ENCODE measurements at places on chromosomes 7 and 10.

- no peak for DNase-seq
These were observed 2.4 kb upstream of the MYO1G start for GRCh38 chr7:44981035-44981706.

DNA sequence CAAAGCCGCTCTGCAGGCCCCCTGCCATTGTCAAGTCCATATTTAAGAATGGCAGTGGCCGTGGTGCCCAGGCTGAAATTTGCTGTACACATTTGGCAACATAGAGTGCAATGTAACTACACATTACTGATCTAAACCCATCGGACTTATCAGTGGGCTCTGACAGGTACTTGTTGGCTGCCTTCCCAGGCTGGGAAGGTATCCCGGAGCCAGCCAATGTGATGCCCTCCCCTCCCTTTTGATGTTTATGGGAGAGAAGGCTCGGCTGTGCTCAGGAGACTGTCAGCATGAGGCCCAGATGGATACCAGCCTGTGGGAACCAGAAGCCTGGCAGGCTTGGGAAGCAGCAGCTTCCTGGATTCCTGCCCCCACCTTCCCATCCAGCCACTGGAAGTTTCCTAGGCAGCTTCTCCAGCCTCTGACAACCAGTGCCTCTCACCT is 146.1 kb upstream of the TCF7L2 start:
- no peak for DNase-seq

GRCh38 chr7:132190683-132191082 is 385.6 kb downstream of the PLXNA4 start:
- no peak for DNase-seq

DNA sequence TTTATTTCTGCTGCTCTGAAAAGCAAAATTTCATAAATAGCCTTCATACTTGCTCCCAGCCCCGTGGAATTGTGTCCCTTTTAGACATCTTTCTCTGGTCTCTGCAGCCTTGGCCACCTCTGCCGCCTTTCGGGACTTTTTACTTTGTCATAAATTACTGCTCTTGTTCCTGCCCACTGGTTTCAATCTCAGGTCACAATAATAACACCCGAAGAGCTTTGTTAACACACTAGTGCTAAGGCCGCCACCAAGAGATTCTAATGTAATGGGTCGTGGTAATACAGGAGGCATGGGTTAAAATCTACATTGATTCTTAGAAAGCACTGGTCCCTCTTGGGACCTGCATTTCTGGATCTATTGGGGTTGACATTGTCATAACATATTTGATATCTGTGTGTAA is 276.0 kb upstream of the VWC2 start:
- no peak for DNase-seq

DNA sequence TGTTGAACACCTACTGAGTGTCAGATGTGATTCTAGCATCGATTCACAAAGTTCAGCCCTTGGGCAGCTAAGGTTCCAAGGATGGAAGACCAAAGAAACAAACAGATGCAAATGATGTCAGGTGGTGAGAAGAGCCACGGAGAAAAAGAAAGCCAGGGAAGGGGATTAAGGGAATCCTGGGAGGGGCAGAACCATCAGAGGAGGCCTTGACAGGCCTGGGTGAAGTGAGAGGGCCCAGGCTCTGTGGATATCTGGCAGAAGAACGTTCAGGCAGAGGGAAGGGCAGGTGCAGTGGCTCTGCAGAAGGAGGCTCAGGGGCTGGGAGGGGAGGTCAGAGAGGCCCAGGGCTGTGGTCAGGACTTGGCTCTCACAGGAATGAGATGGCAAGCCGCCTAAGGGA is 90.4 kb downstream of the C10orf105 start:
- DNase-seq = no peak

DNA sequence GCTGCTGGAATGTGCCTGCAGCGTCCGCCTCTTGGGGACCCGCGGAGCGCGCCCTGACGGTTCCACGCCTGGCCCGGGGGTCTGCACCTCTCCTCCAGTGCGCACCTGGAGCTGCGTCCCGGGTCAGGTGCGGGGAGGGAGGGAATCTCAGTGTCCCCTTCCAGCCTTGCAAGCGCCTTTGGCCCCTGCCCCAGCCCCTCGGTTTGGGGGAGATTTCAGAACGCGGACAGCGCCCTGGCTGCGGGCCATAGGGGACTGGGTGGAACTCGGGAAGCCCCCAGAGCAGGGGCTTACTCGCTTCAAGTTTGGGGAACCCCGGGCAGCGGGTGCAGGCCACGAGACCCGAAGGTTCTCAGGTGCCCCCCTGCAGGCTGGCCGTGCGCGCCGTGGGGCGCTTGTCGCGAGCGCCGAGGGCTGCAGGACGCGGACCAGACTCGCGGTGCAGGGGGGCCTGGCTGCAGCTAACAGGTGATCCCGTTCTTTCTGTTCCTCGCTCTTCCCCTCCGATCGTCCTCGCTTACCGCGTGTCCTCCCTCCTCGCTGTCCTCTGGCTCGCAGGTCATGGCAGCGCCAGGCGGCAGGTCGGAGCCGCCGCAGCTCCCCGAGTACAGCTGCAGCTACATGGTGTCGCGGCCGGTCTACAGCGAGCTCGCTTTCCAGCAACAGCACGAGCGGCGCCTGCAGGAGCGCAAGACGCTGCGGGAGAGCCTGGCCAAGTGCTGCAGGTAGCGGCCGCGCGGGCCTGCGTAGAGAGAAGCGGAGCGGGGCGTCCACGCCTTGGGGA is 645 bp downstream of the SLC26A4 start:
- no peak for DNase-seq

- DNase-seq = no peak
These were observed 18.6 kb upstream of the DNAJB6 start for GRCh38 chr7:157318015-157318706.

GRCh38 chr7:148621563-148621962 is 31.0 kb downstream of the C7orf33 start:
- DNase-seq = no peak

- peak; percentile 33 for DNase-seq
These were observed 41.8 kb downstream of the BLNK start for GRCh38 chr10:96229568-96230030.

GRCh38 chr7:28088032-28088431 is 92.6 kb downstream of the JAZF1 start:
- DNase-seq = no peak

GRCh38 chr7:143216151-143216550 is 5.7 kb upstream of the TAS2R40 start:
- DNase-seq = no peak

DNA sequence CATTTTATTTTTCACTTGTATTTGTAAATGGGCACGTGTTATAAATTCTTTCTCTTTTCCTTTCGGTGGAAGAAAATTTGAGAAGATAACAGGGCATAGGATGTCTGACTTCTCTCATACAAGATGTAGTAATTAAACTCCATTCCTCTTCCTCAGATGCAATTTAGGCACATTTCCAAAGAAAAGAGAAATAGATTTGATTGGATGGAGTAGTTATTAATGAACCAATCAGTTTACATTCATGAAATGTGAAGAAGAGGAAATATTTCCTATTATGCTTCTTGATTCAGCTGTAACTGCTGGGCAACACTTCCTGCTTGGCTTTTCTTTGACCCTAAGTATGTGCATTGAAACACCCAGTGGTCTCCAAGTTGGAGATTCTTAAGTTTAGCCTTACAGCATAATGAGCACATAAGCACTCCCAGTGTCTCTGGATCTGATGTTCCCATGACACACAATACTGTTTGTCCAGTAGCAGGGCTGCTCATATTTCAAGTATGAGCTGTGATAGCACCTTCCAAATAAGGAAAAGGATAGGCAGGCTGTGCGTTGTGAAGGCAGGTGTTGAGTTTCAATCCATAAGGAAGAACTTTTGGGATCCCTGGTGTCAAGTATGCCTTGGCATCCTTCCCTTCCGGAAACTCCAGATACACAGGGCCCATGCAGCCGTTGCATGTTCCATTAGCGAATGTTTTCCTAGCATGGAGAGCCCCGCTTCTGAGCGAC is 33.4 kb upstream of the COBL start:
- DNase-seq = peak; percentile 2

DNA sequence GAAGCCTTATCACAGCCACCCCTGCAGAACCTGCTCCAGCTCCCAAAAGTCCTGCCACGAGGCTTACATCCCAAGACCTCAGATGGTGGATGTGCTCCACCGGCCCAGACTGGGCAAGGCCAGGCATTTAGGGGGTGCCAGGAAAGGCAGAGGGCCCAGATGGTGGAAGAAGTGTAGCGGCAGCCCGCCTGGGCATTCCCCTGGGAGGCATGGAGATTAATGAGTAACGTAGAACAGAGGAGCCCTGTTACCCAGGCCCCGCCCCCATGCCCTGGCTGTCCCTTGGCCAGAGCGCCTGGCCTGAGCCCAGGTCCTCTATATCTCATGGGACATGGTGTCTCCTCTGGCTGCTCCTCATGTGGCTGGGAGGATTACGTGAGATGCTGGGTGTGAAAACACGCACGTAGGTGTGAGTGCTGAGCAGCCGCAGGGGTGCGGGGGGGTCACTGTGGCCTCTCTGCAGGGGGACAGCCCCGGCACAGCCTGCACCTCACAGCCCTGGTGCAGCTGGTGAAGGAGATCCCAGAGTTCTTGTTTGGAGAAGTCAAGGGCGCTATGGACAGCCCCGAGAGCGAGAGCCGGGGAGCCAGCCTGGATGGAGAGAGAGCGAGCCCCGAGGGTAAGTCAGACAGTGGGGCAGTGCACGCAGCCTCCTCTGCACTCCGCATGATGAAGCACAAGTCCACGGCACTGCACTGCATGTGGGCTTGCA is 52.9 kb downstream of the ZNF467 start:
- DNase-seq = peak; percentile 13

- DNase-seq = no peak
These were observed 70.4 kb upstream of the CC2D2B start for GRCh38 chr10:95837356-95837776.

DNA sequence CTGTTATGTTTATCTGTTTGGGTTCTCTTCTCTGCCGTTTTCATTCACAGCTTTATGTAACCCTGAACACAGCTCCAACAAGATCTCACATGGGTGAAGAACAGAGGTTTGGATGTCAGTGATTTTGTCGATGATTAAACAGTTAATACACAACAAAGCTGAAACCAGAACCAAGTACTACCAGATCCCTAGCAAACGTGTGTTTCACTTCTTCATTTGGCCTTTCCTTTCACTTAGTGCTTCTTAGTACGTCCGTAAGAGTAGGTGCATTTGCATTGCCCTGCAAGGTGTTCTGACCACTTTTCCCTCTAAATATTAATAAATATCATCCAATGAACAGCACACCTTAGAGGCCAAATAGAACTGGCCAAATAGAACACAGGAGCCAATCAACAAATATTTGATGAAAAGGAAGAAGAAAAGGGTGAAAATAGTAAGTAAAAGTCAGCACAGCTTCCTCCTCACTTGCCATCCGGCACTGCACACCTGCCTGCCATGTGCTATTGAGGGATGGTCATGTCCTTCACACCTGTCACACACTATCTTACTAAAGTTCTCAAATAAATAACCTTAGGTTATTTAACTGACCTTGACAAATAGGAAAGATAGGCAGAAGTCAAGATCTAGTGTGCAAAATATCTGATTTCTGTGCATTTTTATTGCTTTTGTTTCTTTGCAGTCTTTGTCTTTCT is 252.6 kb upstream of the ANKRD30A start:
- DNase-seq = no peak

- DNase-seq = no peak
These were observed 890.0 kb downstream of the GRM8 start for GRCh38 chr7:126362746-126363145.

GRCh38 chr7:84822941-84823510 is 363.8 kb downstream of the SEMA3D start:
- DNase-seq = no peak

- peak; percentile 26 for DNase-seq
These were observed 58.3 kb downstream of the MALSU1 start for GRCh38 chr7:23357190-23358093.

GRCh38 chr7:118452128-118452527 is 227.6 kb downstream of the ANKRD7 start:
- no peak for DNase-seq

DNA sequence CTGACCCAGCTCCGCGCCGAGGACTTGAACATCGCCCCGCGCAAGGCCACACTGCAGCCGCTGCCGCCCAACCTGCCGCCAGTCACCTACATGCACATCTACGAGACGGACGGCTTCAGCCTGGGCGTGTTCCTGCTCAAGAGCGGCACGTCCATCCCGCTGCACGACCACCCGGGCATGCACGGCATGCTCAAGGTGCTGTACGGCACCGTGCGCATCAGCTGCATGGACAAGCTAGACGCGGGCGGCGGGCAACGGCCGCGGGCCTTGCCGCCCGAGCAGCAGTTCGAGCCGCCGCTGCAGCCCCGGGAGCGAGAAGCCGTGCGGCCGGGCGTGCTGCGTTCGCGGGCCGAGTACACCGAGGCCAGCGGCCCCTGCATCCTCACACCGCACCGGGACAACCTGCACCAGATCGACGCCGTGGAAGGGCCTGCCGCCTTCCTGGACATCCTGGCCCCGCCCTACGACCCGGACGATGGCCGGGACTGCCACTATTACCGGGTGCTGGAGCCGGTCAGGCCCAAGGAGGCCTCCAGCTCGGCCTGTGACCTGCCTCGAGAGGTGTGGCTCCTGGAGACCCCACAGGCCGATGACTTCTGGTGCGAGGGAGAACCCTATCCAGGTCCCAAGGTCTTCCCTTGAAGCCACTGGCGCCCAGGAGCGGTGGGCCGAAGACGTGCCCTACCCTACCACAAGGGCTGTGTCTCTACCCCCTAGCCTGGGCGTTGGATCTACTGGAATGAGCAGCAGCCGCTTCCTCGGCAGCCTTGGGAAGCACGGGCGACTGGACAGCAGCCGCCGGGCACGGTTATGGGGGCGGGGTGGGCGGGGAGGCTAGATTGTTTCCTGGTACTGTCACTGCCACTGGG is 945 bp downstream of the ADO start:
- DNase-seq = no peak

GRCh38 chr10:97861097-97861750 is 11.6 kb downstream of the GOLGA7B start:
- DNase-seq = peak; percentile 12

GRCh38 chr7:8434290-8435002 is 1.0 kb downstream of the NXPH1 start:
- no peak for DNase-seq

- no peak for DNase-seq
These were observed 39.1 kb upstream of the RAB18 start for GRCh38 chr10:27464993-27465392.

GRCh38 chr10:114084215-114084614 is 40.5 kb downstream of the ADRB1 start:
- no peak for DNase-seq

GRCh38 chr10:17179002-17179401 is 22.5 kb downstream of the TRDMT1 start:
- DNase-seq = no peak

Measured in fibroblast of the conjunctiva (primary cell).